ENCODE measurements at places on chromosomes 7 and 10.

- peak; percentile 24 for DNase-seq
These were observed 58.7 kb upstream of the PRPS1L1 start for GRCh38 chr7:18086165-18087025.

DNA sequence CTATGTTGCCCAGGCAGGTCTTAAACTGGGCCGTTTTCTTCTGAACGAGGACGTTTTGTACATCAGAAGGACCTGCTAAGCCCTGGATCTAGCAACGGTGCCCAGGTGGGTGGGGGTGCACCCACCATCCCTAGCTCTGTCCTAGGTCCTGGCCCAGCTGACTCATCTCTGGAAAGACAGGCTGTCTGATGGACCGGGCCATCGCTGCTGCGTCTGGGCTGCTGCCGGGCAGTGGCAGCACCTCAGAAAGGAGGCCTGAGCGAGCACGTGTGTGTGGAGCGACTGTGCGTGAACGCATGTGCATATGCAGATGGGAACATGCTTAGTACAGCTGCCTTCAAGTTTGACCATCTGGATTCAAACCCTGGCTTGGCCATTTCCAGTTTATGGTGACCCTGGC, 7.3 kb upstream of the ELFN1 start:
- no peak for DNase-seq

- no peak for DNase-seq
These were observed 132.8 kb downstream of the DYNC1I1 start for GRCh38 chr7:95905167-95905566.

DNA sequence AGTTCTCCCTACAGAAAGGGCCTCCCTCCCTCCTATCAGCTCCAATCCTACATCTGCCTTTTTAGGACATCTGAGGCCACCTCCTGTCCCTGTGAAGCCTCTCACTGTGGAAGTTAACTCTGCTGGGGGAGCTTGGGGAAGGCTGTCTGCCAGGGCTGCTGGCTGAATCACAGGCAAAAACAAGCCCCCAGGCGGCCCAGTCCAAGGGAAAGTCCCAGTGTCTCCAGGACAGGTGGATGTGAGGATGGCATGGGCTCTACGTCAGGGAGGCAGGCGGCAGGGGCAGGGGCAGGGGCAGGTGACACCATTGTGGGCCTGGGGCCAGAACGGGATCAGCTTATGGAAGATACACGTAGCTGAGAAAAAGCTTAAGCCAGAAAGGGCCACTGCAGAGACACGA, 240.2 kb downstream of the MAD1L1 start:
- peak; percentile 43 for DNase-seq

GRCh38 chr7:131591687-131592319, 35.4 kb upstream of the PODXL start:
- peak; percentile 61 for DNase-seq

DNA sequence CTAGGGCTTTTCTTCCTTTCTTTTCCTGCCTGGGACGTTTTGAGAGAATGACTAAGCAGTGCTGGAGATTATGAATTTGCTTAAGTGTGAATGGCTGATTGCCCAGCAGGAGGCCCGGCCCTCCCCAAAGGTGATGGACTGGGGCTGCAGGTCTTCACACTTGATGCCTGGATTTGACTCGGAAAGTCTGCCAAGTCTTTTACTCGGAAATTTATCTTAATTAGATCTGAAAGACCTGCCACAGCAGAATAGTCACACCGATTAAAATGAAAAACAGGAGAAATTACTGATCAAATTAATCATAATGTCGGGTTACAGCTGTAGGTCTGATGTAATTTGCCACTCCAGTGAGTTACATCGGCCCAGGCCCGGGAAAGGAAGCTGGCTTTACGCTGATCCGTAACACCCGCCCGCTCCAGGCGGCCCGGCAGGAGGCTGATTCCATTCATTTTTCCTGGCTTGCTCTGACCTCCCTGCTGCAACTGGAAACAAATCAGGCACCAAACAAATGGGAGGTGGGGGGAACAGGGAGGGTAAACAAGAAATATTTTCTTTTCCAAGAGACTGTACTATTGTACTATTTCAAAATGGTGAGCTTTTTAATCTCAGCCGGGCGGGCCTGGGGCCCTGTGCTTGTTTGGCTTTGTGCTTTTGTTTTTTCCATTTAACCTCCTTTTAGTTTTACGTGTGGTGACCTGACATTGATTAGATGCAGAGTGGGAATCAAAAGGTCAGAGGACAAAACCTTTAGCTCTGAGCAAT, 212.4 kb upstream of the YAE1 start:
- peak; percentile 87 for DNase-seq

DNA sequence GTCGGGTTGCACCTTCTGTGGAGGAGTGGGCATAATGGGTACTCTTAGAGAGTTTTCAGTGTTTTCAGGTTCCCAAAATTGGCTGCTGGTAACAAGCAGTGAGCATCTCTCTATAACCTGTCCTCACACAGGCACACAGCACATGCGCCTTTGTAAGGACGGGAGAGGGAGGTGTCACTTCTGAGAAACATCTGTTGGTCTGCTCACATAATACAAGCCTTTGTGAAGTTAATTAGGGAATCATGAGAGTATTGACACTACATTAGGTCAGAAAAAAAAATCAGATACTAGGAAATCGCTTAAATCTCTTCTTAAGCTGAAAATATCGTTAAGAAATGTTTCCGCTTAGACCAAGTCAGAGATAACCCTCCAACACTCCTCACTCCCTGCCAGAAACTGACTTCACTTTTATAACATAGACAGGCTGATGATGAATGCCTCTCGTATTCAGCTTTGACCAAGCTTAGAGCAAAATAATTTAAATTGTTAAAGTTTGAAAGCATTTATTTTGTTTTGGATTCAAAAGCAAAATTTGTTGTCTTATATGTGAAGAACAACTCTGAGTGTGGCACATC, 769.7 kb downstream of the TNS3 start:
- no peak for DNase-seq

GRCh38 chr10:106863549-106863948, 301.0 kb downstream of the SORCS1 start:
- DNase-seq: peak; percentile 5

GRCh38 chr7:50331564-50332208, 27.2 kb downstream of the IKZF1 start:
- DNase-seq: no peak

GRCh38 chr7:21066221-21066620, 279.5 kb upstream of the SP8 start:
- DNase-seq: no peak

DNA sequence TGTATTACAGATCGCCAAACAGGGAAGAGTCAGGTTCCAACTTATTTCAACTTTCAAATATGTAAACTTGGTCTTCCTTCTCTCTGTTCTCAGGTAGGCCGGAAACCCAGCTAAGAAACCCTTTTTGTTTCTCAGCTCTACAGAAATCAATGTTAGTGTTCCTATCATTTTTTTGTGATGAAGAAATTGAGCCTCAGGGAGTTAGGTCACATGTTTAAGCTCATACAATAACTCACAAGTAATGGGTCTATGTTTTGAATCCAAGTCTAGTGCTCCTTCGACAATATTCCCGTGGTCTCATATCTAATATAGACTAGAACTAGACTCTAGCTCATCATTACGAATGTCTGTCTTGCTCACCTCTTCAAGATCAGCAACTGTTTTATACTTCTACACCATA, 22.3 kb downstream of the DENND2A start:
- DNase-seq: no peak

GRCh38 chr10:21523557-21524008, 1.9 kb downstream of the SKIDA1 start:
- DNase-seq: peak; percentile 45

DNA sequence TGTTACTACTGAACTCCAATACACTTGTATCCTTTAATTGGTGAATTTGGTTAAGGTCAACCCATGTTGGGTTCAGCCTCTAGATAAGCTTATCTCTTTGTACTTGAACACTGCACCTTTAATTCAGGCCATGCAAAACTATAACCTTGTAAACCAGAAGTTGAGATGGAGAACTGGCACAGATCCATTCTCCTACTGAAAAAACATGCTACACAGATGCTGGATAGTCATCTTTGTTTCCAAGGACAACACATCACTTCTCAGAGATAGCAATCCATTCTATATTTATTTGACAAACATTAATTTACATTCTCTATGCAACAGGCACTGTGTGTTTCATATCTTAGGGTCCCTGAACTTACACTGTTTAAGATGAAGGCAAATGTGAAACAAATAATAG, 2.9 kb upstream of the CDK14 start:
- DNase-seq: no peak

DNA sequence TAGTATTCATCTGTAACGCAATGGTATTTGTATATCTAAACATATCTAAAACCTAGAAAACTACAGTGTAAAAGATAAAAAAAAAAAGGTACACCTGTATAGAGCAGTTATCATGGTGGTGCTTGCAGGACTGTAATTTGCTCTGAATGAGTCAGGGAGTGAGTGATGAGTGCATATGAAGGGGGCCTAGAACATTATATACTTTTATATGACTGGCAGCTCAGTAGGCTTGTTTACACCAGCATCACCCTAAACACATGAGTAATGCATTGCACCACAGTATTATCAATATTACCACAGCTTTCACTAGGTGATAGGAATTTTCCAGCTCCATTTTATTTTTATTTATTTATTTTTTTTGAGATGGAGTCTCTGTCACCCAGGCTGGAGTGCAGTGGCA, 40.8 kb downstream of the TRIM24 start:
- DNase-seq: no peak

GRCh38 chr7:157250605-157251228, 86.1 kb upstream of the DNAJB6 start:
- DNase-seq: peak; percentile 65

- no peak for DNase-seq
These were observed 84.9 kb downstream of the MKX start for GRCh38 chr10:27660711-27661110.

DNA sequence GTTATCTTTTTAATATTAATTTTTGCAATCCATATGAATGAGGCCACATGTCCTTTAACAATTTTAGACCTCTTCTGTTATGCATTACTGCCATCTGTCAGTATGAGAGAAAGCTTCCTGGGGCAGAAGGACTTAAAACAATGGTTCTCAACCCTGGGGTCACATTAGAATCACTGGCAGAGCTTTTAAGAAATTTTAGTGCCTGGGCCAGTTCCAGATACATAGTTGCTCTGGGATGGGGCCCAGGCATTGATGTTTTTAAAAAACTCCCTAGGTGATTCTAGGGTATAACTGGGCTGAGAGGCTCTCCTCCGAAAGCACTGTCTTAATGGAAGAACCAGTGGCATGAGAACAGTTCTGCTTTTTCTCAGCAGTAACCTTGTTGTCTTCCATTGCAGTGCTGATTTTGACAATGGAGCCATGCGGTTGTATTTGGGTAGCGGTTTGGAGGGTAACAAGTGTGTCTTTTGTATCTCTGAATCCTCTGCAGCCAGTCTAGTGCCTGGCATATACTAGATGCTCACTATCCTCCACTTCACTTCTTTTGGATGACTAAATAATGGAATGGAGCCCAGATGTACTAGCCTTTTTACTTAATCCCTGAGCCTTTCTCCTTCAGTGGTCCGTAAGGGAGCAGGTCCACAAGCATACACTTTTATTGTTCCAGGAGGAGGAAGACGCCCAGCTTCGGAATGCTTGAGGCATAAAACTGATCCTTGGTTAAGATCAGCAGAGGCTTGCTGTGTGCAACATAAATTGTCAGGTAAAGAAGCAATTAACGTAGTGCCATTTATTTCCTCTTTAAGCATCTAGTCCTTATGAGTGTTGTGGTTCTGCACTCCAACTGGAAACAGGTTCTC, 227.1 kb downstream of the AUTS2 start:
- DNase-seq: no peak

- DNase-seq: no peak
These were observed 70.7 kb upstream of the ADO start for GRCh38 chr10:62733654-62734293.

- no peak for DNase-seq
These were observed 12.7 kb upstream of the TMEM273 start for GRCh38 chr10:49200854-49201253.

DNA sequence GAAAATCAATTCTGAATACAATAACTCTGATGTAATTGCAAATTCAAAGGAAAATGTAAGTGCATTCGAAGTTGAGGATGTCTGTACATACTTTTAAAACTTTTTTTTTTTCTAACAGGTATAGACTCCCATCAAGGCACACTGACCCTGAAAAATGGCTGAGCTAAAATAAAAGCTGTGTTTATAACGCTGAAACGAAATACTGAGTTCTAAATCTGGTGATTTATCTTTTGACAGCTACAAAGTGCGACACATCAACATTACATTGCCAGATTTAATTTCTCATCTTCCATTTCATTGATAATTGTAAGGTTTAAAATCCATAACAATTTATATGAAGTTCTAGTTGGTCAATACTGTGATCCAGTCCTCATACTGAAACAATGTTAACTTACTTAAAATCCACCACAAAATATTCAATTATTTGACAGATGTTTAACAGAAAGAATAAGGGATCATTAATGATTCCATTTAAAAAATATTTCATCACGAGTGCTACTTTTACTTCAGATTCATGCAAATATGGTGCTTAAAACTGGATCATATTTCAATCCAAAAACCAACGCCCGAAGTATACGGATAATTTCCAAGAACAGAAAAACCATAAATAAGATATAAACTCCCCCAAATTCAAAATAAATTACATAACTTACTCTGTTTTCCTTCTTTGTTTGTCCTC, 1.4 kb downstream of the RAB11FIP2 start:
- DNase-seq: no peak

All from ELF-1 (cell line).